ENCODE measurements at places on chromosomes 3 and 15.
A peak's percentile ranks its signal among the peaks of the same experiment; 100 is the strongest.

DNA sequence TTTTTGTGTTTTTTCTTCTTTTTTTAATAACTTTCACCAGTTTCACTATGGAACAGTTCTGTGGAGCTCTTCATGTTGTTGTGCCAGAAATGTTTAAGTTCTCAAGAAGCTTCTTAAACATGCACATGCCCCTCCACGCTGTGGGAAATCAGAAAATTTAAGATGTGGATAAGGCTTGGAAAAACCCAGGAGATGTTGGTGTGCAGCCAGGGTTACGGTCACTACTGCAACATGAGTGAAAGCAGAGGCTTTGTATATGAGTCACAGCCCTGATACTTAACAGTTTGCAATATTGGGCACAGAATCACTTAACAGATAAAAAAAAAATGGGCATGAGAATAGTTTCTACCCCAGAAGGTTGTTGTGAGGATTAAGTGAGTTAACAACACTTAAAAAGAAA, 399.9 kb downstream of the LRTM1 start:
- DNase-seq = no peak

GRCh38 chr3:77456431-77456830, 416.5 kb downstream of the ROBO2 start:
- no peak for DNase-seq

DNA sequence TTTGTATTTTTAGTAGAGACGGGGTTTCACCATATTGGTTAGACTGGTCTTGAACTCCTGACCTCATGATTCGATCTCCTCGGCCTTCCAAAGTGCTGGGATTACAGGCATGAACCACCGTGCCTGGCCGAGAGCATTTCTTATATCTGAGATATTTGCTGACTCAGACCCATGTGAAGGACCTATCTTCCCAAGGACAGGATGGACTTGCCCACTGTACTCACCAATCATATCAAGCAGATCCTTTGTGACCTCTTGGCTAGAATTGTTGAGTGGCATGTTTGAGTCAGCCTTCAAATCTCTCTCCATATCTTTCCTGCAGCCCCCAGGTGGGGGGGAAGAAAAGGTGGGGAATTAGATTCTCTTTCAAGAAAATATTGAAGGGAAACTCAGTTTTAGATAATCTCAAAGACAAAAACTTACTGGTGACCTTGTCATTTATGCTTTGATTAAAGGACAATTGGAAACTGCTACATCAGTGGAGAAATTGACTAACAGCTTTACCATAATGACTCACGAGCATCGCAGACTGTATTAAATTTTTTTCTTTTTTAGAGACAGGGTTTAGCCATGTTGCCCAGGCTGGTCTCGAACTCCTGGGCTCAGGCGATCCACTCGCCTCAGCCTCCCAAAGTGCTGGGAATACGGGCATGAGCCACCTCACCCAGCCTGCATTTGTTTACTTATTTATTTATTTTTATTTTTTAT, 3.1 kb downstream of the C3orf62 start:
- DNase-seq = no peak

- no peak for DNase-seq
These were observed 215.2 kb downstream of the C3orf38 start for GRCh38 chr3:88364926-88365325.

DNA sequence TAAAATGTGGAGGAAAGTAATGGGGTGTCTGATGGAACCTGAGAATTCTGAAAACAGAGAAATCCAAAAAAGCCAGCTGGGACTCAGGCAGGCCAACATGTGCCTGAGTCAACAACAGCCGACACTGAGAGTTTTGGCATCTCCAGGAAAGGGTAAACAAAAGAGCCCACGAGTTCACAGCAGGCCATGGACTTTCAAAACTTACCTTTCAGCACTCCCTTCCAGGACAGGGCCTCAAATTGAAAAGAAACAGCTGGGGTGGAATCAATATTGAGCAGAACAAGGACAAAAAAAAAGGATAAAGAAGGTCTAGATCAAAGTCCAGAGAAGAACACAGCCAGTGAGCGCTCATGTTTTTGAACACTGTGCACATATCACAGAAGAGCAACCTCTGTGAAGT, 735.4 kb upstream of the GRM7 start:
- DNase-seq = peak; percentile 54

Data from endodermal cell (in vitro differentiated cells).